Activated T-helper 9 cell treated with anti-CD3 and anti-CD28 coated beads, Interleukin-2, amount 50 U/mL, for 16 hours (primary cell): ENCODE measurements at places on chromosomes 3 and 15.

- peak; percentile 1 for DNase-seq
These were observed 328.3 kb downstream of the THSD4 start for GRCh38 chr15:71443538-71443937.

DNA sequence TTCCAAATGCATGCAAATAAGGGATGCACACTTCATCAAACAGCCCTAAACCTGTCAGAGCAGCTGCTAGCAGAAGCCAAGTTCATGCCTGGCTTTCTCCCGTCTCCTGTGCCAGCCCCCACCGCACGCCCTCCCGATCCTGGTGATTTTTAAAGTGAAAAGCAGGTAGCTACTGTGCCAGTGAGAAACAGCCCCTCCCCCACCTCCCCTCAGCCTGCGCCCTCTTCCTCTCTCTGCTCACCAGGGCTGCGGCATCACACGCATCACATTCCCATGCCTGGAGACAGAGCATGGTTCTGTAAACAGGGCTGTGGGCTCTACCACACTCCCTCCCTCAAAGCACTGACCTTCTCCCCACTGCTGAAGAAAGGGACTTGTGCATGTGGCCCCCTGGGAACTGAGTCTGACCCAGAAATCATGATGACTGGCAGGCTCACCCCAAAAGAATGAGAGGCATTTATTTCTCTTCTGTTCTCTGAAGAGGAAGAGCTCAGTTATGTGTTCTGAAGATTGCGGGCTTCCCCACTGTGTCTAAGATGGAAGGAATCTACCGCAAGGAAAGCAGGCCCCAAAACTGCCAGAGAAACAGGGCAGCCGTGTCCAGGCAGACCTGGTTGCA, 14.5 kb upstream of the SLC6A1 start:
- no peak for DNase-seq

DNA sequence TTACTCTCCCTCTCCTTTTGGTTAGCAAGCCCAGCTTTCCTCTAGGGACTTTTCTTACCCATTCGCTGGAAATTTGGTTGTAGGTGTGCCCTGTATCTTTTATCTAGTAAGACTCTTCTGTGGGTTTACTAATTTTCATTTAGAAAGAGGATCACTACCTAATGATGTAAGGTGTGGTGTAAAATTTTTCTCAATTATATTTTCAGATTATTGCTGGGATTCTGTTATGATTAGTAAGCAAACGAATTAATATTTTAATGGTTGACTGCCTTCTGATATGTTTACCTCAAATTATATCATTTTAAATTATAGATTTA, 28.5 kb downstream of the PLCL2 start:
- DNase-seq, result no peak

- DNase-seq, result no peak
These were observed 135.8 kb downstream of the NSMCE3 start for GRCh38 chr15:29133791-29134190.

DNA sequence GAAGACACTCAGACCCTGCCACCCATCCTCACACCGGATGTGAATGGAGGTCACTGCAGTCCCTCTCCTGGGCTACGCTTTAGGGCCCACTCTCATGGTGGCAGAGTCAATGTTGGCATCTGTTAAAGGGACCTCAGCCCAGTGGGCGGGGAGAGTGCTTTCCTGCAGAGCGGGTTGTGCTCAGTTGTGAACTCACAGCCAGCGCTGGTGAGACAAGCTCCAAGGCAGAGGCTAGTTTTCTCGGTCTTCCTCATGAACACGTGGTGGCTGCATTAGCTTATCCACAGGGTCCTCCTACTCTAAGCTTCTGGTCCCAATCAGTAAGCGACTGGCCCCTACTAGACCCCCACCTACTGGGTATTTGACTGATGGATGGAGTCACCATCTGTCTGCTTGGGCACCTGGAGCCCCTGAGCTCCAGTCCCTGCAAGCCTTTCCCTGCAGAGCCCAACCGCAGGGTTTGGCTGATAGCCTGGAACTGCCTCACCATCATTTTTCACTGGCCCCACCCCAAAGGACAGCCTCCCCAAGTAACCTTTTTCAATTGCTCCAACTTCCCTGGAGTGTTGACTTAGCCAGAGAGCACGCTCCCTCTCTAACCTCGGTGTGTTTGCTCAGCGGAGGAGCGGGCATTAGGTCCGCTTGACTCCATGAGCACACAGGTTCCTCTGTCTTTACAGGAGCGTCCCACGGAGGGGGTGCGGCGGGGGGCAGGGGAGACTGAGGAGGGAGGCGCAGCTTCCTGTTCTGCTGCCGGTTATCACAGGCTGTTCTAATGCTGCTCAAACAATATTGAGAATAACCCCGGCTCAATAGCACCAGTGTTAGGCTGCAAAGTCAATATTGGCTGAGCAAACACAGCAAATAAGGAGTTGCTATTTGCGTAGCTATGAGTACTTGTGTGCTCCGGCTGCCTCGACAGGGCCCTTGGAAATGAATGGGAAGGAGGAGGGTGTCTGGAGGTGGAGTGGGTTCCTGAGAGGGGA, 141.7 kb downstream of the RPLP1 start:
- no peak for DNase-seq

DNA sequence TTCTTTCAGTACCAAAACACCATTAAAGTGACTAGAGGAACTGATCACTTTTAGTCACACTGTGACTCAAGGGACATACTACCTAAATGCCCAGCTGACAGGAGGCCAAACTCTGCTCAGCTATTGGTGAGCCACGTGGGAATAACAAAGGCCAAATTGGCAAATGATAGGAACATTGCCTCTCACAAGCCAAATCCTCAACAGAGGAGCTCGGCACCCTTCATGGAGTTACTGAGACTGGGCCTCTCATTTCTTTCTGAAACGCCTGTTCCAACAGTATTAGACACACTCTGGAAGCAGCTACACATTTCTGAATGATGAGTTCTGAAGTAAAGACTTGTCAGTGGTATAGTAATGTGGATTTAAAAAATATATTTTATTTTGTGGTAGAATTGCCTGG, 166.0 kb upstream of the COL8A1 start:
- no peak for DNase-seq

DNA sequence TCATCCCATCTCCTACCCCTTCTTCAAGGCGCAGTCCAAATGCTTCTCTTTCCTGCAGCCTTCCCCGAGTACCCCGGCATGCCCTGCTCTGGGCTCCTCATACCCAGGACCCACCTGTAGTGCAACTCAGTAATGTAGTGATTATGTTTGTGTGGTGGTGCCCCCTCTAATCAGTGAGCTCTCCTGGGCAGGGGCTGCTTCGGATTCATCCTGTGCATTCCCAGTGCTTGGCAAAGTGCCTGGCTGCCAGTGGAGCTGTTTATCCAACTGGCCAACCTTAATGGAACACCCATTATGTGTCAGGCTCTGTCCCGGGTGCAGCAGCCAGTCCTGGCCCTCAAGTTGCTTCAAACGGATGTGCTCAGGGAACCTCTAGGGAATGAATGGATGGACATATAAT, 174.4 kb upstream of the LINGO1 start:
- no peak for DNase-seq

GRCh38 chr3:33665294-33665693, 52.8 kb downstream of the CLASP2 start:
- no peak for DNase-seq

DNA sequence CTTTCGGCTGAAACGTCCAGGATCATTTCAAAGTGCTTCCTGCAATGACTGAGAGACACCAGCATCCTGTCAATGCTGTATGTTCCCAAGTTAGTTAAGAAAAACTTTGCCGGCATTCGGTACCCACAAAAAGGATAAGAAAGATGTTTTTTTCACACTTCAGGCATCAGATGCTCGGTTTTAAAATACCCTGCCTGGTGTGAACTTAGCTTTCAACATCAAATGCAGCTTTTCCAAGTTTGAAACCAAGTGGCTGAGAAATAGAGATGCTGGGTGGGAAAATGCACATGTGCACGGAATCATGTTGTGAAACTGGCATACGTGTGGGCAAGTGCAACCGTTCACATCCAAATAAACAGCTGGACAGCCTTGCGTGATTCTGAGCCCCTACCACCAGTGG, 254.9 kb upstream of the IGF1R start:
- DNase-seq, result no peak

DNA sequence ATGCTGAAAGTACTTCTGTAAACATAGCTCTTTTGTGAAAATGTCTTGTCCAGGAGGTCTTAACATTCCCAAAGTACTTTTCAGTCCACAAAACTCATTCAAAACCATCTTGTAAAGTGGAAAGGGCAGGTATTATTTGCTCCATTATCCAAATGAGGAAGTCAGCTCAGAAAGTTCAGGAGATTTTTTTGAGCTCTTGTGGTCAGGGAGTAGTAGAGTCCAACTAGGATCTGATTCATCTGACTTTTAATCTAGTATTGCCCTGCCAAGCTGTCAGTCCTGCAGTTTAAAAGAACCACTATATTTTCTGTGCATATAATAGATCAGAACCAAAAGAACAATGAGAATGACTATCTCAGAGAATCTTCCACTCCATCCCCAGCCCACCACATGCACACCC, 83.5 kb downstream of the FOXB1 start:
- no peak for DNase-seq

DNA sequence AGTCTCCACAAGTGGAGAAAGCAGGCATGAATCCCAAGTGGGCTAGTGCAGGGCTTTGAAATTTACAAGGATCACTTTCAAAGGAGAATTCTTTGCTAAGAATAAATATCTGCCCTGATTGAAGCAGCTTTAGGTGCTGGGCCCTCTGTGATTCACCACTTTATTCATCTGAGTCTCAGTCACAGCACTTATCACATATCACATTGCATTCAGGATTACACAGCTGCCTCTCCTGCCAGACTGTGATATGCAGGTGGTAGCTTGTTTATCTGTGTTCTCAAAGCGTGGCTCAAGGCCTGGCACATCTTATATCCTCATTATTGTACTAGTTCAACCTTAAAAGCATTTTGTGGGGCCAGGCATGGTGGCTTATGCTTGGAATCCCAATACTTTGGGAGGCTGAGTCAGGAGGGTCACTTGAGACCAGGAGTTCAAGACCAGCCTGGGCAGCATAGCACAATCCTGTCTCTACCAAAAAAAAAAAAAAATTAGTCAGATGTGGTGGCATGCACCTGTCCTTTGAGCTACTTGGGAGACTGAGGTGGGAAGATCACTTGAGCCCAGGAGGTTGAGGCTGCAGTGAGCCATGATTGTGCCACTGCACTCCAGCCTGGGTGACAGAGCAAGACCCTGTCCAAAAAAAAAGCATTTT, 156.9 kb upstream of the EIF1B start:
- no peak for DNase-seq
